ENCODE measurements at places on chromosomes 6 and 20.

DNA sequence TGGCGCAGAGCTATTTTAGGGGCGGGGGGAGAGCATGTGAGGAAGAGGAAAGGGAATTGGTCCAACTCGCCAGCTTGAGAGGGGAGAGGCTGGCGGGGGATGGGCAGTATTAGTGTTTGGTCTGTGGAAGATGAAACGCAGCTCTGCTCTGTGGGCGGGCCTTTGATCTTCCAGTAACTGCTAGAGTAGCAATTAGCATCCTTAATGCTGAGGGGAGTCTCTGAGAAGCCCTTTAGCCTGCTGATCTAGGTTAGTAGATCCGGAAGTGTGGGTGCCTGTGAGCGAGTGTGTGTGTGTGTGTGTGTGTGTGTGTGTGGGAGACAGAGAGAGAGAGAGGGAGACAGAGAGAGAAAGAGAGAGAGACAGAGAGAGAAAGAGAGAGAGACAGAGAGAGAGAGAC is 117.2 kb upstream of the BACH2 start:
- peak; percentile 79 for DNase-seq

DNA sequence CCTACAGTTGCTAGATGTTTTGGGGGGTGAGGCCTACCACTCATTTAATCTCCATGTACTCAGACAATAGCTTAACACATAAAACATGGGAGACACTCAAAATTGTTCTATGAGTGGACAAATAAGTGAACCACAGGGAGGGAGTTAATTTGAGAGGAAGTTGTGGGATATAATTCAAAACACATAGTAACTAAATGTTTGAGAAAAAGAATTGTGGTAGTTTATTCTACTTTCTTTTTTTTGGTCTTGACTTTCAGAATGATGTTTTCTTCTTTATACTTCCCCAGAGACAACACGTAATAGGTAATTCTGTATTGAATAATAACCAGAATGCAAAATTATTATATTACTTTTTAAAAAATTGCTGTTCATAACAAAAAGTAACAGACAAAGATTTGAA is 453.8 kb downstream of the RFPL4B start:
- DNase-seq, result no peak

- DNase-seq, result no peak
These were observed 74.9 kb upstream of the CLDN20 start for GRCh38 chr6:155188707-155189496.

- DNase-seq, result no peak
These were observed 17.5 kb upstream of the ZSCAN9 start for GRCh38 chr6:28207510-28208110.

DNA sequence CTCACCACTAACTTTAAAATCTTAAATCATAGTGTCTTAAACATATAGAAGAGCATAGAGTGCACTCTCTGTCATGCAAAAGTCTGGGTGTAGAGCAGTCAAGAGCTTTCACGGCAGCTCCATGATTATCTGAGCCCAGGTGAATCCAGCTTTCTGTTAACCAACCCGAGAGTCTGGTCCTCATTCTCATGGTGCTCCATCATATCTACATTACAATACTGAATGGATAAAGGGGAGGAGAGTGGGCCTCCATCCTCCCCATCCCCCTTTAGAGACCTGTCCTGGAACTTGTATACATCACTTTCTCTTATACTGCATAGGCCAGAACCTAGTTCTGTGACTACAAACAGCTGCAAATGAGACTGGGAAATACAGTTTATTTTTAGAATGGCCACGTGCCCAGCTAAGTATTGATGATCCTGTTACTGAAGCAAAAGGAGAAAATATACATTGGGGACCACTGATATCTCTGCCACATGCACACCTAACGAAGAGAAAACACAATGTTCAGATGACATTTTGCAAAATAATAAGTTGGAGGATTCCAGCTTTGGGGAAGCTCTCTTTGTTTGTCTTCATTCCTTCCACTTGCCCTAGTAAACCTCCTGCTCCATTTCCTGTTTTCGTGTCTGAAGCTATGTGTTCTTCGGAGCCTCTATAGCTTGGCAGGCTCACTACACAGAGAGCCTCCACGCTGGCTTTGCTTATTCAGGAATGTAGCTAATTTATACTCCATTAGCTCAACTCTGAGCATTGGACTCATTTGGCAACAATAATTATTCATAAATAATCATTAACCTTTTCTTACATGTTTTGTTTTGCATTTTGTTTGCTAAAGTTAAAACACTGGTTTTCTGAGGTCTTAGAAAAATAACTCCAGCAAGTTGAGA is 110.1 kb downstream of the IYD start:
- DNase-seq, result no peak

- no peak for DNase-seq
These were observed 15.6 kb downstream of the L3MBTL3 start for GRCh38 chr6:130033949-130034348.

DNA sequence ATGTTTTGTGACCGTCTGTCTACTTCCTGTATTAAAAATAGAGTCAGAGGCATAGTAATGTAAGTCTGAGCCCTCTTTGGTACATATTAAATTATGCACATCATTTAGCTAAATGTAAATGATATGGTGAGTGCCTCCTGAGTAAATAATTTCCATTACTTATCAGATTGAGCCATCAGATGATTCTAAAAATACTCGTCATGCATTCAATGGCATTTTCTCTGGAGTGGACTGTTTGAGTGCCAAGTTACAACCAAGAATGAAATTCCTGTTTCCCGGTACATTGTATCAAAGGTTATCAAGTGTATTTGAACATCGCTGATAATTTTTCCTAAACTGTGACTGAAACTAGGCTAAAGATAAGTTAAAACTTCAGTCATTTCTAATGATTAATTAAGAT is 81.0 kb downstream of the AKAP7 start:
- DNase-seq, result no peak

DNA sequence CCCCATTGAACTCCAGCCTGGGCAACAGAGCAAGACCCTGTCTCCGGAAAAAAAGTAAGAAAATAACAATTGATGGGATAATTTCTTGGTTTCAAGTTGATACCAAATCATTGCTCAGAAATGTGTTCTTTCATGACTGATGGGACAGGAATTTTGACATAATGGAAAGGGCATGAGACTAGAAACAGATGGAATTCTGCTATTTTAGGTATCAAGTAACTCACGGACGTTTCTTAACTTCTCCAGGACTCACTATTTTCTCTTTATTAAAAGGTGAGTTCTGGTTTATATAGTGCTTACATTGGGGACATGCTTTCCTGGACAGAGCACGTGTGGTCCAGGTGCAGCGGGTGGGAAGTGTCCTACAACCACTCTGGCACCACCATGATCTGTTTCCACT is 6.0 kb upstream of the DSP start:
- no peak for DNase-seq

- no peak for DNase-seq
These were observed 6.0 kb downstream of the TOMM34 start for GRCh38 chr20:44954211-44954610.

DNA sequence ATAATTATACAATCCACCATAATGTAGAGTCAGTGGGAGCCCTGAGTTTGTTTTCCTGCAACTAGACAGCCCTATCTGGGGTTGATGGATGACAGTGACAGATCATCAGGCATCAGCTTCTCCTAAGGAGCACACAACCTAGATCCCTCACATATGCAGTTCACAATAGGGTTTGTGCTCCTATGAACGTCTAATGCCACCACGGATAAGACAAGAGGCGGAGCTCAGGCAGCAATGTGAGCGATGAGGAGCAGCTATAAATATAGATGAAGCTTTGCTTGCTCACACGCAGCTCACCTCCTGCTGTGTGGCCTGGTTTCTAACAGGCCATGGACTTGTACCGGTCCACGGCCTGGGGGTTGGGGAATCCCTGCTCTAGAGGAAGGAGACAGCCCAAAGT is 25.9 kb downstream of the EDEM2 start:
- DNase-seq, result no peak

DNA sequence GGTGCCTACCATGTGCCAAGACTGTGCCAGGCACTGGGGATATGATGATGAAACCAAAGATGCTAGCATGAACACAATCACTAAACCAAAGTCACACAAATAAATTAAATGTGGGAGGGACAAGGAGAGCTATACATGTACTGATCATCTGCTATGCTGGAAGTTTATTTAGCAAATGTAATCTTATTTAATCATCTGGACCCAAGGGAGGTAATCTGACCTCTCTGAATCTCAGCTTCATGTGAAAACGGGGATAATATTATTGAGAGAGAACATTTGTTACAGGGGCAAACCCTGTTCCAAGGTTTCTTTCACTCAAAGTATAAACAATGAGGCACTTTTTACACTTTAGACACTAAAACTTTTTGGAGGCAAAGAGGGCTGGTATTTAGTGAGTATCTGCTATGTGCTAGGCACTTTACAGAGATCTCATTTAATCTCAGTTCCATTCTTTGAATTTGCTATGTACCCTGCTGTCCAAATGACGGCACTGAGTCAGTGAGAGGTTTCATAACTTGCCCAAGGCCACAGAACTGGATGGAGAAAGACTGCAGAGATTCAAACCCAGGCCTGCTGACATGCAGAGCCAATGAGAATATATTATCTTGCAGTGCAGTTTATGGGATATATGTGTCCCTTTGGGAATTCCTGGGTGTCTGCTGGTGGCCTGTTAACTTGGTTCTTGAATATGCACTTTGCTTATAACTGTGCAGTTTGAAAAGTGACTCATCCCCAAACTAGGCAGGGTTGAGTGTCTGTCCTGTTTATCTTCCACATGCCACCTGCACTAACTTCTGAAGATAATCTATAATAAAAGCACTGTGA is 3.3 kb upstream of the ASXL1 start:
- no peak for DNase-seq

DNA sequence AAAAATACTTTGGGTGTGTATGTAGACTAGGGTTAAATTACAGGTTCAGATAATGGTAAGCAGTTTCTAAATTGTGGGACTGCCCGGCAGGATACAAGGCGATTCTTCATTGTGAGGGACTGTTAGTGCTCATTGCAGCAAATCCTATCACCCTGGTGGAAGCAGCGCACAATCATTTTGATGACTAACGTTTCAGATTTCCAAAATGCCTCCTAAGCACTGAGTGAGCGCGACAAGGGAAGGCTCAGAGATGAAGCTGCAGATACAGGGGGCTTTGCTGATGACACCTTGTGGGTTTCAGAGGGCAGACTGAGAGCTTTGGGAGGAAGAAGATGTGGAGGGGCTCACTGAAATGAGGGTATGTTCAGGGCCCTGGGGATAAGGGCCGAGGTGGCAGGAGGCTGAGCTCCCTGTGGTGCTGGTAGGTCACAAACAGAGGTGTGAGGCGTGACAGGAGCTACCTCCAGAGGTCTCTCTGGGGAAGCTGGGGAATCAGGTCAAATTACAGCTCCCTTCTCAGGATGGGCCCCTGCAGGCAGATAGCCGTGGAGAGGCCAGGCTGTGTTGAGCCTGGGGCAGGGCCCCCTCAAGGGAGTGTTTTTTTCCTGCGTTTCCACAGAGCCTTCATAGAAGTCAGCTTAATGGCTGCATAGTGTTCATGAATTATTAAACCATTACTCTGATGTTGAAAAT is 84.5 kb upstream of the FYN start:
- no peak for DNase-seq

DNA sequence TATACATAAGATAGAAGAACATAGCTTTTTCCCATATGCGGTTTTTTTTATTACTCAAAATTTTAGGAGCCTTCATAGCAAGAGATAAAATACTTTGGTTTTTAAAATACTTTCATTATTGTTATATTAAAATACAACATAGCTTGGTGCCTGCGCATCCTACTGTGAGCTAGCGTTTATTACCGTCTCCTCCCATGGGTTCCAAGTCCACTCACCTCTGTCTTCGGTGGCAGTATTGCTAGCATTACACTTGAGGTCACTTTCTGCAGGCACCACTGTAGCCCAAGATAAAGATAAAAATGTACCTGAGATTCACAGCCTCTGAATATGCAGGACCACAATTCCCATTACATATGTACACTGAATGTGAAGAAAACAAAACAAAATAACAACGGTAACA is 326.7 kb downstream of the TPBG start:
- DNase-seq, result no peak

- no peak for DNase-seq
These were observed 80.4 kb downstream of the GCLC start for GRCh38 chr6:53464483-53464882.

DNA sequence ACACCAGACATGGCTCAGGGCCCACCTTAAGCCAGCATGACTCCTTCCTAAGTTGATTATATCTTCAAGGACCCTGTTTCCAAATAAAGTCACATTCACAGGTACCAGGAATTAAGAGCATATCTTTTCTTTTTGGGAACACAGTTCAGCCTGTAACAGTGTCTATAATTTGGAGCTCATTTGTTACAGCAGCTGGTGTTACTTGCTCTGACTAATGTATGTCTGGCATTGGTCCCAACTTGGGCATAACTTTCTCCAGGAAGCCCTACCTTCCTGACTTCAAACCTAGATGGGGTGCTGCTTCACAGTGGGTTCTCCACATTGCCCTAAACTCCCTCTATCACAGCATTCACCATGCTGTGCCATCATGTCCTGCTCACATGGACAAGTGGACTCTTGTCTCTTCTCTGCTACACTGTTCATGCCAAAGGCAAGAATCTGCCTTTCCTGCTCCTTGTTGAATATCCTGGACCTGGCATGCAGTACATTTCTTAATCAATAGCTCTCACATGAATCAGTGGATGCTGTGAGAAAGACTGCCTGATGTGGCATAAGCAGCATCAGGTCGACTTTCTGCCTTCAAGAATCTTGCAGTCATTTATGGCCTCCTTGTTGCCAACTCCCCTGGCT is 117.4 kb upstream of the FOXA2 start:
- no peak for DNase-seq

GRCh38 chr6:968791-969190 is 275.9 kb upstream of the EXOC2 start:
- no peak for DNase-seq

DNA sequence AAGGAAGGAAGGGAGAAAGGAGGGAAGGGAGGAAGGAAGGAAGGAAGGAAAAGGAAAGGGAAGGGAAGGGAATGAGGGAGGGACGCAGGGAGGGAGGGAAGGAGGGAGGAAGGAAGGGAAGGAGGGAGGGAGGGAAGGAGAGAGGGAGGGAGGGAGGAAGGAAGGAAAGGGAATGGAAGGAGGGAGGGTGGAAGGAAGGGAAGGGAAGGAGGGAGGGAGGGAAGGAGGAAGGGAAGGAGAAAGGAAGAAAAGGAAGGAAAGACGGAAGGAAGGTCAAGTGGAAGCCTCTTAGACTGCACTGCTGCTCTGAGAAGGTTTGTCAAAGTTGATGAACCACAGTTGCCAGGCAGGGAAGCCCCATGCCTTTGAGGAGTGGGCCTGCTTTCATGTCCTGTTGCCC is 324.3 kb upstream of the ZFP64 start:
- no peak for DNase-seq

GRCh38 chr6:11042750-11043377 is 1.2 kb downstream of the ELOVL2 start:
- no peak for DNase-seq

- no peak for DNase-seq
These were observed 309.3 kb upstream of the CDYL start for GRCh38 chr6:4466769-4467480.

GRCh38 chr20:38589351-38589750 is 8.4 kb downstream of the ADIG start:
- no peak for DNase-seq
